ENCODE measurements at places on chromosomes 11 and 22.

- DNase-seq, result no peak
These were observed 56.3 kb downstream of the ARHGAP20 start for GRCh38 chr11:110655967-110656366.

DNA sequence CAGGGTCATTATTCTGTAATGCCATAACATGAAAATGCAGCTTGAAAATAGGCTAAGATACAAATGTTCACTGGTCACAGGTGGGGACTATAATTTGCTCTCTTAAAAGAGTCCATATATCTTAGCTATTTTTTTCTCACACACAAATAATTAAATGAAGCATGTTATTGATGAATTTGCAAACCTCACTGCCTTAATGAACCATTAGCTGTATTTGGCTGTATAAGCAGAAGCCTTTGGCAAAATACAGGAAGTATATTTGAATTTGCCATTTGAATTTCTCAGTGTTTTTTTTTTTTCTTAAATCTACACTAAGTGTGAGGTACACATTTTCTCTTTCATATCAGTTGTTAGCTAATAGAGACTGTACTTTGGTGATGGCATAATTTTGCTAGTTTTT lies 38.7 kb downstream of the DDI1 start:
- no peak for DNase-seq

DNA sequence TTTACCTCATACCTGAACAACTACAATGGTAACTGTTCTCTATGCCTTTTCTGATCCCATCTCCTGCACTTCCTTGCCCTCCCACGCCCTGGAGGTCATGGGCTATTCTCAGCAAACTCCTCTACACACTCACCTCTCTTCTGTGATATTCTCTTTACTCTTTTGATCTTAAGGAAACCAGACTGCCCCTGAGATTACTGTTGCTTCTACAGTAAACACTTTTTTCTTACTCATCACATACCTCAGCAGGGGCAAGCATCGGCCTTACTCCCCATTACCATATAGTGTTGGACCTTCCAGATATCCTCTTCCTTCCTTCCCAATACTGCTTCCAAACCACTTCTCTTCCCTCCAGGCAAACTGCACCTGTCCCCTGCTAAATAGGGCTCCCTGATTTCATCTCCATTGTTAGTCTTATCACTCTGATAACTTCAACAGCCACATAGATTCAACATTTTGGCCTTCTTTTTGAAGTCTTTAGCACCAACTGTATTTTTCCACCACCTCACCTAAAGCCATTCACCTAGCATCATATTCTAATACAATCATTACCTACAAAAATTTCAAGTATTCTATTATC lies 141.2 kb downstream of the RBFOX2 start:
- DNase-seq, result no peak

- DNase-seq, result no peak
These were observed 122.2 kb upstream of the PDGFD start for GRCh38 chr11:104286129-104286528.

GRCh38 chr22:35884529-35884928 lies 144.1 kb downstream of the RBFOX2 start:
- DNase-seq, result no peak

DNA sequence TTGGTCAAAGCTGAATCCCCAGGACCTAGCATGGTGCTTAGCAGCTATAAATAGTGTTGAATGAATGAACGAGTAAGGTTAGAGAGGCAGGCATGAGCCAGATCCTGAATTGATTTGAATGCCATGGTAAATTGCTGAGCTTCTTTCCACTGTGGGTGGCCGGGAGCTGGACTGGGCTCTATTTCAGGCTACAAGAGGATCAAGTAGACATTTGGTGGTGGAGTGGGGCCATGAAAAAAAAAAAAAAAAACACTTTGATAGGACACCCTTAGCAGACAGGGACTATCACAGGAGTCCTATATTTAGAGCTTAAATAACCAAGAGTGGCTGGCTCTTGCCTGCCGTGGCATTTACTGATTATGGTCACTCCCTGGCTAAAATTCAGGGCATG lies 77.6 kb downstream of the MIAT start:
- no peak for DNase-seq

DNA sequence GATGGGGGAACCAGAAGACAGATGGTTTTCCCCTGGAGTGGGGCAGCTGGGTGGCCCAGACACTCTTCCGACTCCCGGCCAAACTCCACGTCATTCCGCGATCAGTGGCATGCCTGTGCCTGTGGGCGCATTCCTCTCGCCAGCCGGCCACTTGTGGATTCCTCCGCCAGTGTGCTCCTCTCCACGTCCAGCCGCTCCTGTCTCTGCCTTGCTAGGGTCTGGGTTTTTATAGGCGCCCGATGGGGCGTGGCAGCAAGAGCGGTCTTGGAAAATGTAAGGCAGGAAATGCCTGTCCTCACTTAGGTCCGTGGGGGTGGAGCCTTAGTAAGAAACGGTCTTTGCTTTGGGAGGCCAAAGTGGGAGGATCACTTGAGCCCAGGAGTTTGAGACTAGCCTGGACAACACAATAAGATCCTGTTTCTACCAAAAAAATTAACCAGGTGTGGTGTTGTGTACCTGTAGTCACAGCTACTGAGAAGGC lies 81.6 kb upstream of the SEPTIN5 start:
- DNase-seq, result no peak

Data from activated CD4-positive, alpha-beta T cell treated with anti-CD3 and anti-CD28 coated beads, Interleukin-2, Interleukin-6, amounts not matched to agents 100 ng/mL and 50 ng/mL, durations not matched to agents 16 hours and 8 hours (primary cell).